NCI-H226 (cell line): ENCODE measurements at places on chromosomes 13 and 19.

DNA sequence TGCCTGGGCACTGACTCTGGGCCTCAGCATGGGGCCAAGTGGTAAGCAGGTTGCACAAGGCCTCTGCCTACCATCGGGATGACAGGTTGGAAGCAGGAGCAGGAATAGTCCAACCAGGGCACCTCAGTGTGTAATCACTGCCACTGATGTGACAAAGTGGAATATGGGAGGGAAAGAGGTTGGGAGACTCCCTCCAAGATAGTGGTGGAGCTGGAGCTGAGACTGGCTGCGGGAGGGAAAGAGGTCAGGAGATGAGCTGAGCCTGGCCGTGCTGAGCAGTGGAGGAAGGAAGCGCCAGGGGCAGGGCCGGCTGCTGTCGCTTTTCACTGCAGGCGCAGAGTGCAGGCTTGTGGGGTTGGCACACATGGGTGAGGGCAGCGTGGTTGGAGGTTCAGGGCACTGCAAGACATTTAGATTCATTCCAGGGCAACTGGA is 6.8 kb downstream of the UPF3A start:
- no peak for DNase-seq

- peak; percentile 62 for DNase-seq
Measured at GRCh38 chr13:105436943-105437342, 1098.5 kb downstream of the EFNB2 start.

DNA sequence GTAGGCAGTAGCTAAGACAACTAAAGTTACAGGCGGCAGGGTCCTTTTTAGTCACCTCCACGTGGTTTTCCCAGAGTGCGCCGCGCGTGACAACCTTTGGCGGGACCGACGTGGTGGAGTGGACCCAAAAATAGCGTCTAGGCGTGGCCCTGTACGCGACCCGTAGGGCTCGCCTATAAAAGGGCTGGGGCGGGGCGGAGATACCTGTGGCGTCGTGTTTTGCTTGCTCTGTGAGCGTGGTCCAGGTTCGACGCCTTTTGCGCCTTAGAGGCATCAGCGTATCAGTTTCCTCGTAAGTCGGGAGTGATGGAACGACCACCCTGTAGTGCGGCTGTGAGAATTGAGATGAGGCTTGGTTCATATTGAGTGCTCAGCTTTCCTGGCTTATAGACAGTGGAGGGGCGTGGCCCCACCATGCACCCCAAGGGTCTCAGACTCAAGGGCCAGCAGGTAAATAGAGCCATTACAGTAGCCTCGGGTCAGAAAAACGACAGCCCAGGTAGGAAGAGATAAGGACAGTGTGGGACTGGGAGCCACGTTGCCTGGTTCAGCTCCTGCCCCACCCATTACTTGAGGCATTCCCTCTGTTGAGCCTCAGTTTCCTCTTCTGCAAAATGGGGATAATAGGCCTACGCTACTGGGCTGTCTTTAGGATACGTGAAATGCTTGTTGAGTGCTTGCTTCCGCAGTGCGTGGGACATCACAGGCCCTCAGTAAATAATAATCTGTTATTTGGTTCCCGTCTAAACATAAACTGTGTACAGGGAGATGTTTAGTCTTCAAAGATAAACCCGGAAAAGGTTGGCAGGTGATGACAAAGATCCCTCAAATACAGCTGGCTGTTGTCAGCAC is 693 bp upstream of the TMED1 start:
- DNase-seq = peak; percentile 72

- DNase-seq = no peak
Measured at GRCh38 chr19:2260341-2260805, 4.2 kb upstream of the JSRP1 start.

- DNase-seq = no peak
Measured at GRCh38 chr19:3479177-3479833, 1.0 kb downstream of the SMIM24 start.

DNA sequence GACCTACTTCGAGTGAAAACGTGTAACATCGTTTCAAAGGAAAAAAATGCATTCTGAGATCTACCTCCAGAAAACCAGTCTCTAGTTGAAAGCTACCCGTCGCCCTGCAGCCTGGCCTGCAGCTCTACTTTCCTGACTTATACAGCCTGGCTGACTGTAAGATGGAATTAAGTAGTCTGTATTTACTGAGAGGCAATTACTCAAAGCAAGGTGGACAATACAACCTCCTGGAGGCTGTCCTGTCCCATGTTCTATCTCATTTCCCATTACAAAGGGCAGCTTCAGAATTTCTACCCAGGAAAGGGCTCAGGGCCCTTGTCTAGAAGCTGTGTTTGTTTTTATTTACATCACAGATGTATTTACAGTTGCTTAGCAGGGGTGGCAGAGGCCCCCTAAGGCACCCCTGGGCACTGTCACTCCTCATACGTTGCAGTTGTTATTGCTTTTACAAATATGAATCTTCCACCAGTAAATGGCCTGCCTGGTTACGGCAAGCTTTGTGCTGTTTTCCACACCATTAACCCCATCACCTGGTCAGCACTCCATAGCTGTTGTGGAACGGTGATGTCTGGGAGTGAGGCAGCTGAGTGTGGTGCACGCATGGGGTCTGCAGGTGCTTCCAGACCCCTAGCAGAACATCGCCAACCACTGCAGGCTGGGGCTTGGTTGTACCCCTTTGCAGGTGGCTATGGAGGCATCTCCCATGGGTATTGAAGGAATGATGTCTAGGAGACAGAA is 46.3 kb upstream of the MTIF3 start:
- DNase-seq = no peak

GRCh38 chr13:22468045-22468444 is 712.7 kb upstream of the SGCG start:
- DNase-seq = no peak

- DNase-seq = no peak
Measured at GRCh38 chr13:112185466-112185865, 118.5 kb downstream of the SOX1 start.

GRCh38 chr13:30119476-30119875 is 187.9 kb downstream of the KATNAL1 start:
- DNase-seq = no peak

DNA sequence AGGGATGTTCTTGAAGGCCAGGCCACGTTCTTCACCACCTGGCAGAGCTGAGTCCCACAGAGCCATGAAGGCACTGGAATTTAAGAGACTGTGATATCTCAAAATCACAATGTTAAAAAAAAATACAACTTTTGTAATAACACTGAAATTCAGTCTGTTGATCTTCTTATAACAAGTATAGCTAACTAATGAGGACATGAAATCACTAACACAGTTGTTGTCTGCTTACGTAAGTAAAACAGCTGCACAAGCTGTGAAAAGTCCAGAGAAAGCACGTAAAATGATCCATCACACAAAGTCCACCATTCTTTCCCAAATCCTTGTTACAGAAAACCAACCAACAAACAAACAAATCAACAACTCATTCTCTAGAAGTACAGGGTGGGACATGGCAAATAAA is 32.9 kb downstream of the FLT3 start:
- no peak for DNase-seq

DNA sequence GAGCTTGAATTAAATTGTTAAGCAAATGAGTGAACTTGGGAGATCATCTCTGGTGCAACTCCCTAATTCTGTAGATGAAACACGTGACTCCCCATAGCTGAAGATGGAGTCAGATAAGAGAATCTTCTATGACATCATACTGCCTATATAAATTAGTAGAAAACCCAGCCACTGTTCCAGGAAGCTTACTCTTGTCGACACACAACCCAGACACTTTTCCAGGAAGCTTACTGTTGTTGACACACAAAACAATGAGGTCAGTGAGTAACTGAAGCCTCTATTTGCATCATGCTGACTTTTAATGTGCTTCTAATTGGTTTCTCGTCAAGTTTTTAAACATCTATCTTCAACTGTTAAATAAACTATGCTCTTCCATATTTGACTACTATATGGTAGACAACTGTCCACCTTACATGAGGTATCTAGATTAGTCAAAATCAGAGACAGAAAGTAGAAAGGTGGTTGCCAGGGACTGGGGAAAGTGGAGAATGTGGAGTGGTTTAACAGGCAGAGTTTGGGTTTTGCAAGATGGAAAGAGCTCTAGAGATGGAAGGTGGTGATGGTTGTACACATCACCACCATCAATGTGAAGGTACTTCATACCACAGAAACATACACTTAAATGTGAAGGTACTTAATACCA is 168.2 kb downstream of the FGF14 start:
- no peak for DNase-seq

- DNase-seq = no peak
Measured at GRCh38 chr13:98827449-98827848, 75.0 kb upstream of the SLC15A1 start.

GRCh38 chr13:113907635-113908617 is 44.0 kb upstream of the GAS6 start:
- DNase-seq = peak; percentile 97

GRCh38 chr19:22545751-22546150 is 88.4 kb upstream of the ZNF492 start:
- DNase-seq = no peak

DNA sequence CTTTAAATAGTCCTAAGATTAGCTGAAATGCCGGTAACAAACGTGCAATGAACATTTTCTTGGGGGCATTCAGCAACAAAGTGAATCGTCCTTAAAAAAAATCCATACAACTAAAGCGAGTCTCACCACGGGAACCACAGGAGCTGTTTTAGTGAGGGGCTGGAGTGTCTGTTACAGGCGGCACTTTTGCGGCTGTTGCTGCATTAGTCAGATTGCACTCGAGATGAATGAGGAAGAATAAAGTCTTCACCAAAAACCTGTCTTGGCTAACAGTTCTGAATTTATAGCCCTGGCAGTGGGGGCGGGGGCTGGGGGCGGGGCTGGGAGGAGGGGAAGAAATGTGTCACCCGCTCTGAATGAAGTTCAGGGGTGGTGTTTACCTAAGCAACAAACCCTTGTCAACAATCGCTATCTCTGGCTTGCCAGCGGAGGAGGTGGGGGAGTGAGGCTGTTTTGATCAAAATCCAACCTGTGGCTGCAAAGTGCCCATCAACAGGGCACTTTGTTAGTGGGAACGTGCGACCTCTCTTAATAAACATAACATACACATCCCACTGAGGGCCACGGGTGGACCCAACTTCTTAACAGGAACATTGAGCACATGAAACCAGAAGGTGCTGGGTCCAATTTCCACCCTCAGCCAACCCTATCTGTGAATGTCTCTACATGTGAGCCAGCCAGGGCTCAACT is 44.5 kb downstream of the RFX2 start:
- peak; percentile 65 for DNase-seq

DNA sequence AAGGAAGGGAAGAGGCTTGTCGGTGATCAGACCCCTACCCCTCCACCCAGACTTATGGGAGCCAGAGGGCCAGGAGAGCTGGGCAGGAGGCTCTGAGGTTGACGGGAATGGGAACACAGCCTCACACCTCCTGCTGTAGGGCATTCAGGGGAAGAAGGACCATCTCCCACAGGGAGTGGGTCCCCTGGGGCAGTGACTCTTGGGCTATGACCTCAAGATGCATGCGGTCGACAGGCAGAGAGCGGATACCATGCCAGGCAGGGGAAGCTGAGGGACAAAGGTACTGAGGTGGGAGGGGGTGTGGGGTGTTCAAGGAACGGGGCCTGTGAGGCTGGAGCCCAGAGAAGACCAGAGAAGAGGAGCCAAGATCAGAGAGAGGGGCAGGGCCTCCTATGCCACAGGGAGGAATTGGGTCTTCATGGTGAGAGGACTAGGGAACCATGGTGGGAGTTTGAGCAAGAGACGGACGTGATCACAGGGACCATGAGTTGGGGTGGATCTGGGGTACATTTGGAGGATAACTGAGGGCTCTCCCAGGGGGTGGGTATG is 4.6 kb upstream of the TCF3 start:
- DNase-seq = no peak

- no peak for DNase-seq
Measured at GRCh38 chr19:56491399-56491798, 14.3 kb upstream of the ZNF667 start.

DNA sequence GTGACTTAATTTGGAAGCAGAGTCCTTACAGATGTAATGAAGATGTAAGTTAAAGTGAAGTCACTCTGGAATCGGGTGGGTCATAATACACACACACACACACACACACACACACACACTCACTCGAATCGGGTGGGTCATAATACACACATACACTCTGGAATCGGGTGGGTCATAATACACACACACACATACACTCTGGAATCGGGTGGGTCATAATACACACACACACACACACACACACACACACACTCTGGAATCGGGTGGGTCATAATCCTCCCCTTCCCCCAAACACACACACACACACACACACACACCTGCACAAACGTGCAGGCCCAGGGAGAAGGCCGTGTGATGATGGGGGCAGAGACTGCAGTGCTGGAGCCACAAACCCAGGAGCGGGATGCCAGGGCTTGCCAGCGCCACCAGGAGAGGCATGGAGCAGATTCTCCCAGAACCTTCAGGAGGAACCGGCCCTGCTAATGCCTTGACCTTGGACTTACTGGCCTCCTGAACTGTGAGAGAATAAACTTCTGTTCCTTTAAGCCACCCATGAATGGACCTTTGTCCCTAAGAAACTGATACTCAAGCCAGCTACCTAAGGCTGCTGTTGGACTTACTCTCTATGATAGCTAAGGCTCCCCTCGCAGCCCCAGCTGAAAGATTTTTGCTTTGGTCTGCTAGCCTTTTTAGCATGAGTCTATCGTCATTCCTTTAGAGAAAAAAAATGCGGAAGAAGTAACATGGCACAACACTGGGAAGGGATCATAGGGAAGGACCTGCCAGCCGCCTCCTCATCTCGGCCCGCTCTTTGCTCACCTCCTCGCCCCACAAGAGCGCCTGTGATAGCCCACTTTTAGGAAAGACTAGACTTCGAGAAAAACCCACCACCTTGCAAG is 136.2 kb upstream of the RNF113B start:
- DNase-seq = no peak

- DNase-seq = no peak
Measured at GRCh38 chr19:18961767-18962620, 21.0 kb upstream of the HOMER3 start.

DNA sequence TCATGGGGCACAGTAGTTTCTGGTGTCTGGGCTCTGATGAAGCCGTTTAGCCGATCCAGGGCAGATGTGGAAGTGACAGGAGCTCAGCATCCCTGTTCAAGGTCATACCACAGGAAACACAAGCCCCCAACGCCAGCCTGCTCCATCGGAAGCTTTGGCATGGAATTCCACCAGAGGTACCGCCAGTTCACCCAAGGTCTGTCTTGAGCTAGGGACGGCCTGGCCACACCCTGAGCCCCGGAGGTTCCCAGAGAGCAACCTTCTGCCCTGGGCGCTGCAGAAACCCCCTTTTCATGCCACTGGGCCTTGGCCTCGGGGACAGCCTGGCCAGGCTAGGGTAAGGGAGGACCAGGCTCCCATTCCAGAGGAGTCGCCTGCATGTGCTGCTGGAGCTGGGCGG is 39.4 kb upstream of the TPM4 start:
- DNase-seq = no peak

DNA sequence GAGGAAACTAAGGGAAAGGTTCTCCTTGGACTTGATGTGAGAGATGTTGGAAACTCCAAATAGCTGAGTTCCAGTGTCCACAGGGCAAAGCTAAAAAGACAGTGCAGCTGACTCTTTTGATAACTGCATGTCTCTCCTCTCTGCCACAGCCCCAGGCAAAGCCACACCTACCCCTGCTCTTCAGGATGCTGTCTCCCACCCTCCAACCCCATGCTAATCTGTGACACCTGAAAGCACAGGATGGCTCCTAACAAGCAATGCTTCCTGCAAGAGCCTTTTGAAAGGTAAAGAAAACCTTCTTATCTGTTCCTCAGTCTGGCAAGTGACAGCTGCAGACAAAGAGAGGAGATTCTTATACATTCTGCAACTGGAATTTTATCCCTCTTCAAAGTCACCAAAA is 14.5 kb downstream of the SLC46A3 start:
- DNase-seq = no peak

GRCh38 chr13:30143666-30144400 is 163.5 kb downstream of the KATNAL1 start:
- DNase-seq = peak; percentile 22
